Brain microvascular endothelial cell (primary cell): ENCODE measurements at places on chromosomes 7 and 10.

GRCh38 chr10:111532139-111532538 lies 455.3 kb downstream of the ADRA2A start:
- no peak for DNase-seq

DNA sequence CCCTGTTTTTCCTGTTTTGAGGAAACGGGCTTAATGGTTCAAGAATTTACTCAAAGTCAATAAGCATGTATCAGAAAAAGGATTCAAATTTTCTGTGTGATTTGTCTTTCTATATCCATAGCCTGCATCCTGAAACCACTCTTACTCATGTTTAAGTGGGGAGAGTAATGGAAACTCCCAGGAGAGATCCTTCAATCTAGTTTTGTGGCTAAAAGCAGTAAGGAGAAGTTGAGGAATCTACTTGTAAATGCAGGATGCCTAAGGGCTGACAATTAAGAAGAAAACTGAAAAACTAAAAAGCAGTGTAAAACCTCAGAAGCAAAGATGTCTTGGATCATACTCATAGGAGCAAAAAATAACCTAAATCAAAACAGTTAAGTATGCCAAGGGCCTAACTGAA lies 68.1 kb upstream of the GRID1 start:
- DNase-seq = no peak

DNA sequence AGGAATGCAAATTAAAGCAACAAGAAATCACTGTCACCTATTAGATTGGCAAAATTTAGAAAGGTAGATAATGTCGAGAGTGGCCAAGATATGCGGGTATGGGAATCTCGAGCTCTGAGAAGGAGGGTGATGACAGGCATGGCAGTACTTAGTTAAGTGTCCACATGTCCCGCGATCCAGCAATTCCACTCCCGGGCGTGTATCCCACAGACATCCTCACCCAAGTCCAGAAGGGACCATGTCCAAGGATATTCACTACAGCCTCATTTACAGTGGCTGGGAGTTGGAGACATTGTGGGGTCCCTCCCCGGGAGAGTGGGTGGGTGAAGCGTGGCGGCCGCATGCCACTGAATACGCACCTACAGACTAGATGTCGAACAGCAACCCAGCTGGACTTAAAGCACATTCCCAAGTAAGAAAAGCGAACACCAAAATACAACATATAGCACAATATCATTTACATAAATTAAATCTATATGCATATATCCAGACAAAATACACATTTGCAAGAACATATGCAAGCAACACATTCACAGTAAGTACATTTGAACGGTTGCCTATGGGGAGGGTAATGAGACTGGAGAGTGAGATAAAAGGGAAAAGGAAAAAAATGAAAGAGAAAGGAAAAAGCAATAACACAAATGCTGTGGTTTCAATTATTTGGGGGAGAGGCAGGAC lies 9.9 kb downstream of the KCNH2 start:
- DNase-seq = no peak

DNA sequence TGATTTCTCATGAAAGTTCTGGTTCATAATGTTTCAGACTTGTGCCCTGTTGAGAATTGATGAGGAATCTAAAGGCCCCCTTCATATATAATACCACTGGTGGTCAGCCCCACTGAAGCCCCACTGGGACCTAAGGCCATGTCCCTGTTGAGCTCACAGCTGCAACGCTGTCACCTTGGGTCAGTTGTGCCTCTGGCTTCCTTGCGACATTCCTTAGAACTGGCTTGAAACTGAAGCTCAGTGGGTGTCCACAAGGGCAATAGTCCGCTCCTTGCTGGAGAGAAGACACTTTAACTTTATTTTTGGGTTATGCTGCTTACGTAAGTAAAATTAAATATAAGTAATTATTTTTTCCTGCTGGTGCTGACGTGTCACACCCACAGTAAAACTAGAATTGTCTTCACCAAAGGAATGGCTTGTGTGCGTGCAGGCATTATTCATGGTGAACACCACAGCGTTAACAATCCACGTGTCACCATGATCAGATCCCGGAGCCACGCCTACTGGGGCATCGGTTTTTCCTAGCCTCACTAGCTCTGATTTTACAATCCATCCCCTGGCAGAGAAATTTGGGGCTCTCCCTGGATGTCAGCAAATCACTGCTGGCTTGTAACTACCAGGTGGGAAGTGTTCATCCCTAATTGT lies 66.5 kb downstream of the BICC1 start:
- DNase-seq = no peak

DNA sequence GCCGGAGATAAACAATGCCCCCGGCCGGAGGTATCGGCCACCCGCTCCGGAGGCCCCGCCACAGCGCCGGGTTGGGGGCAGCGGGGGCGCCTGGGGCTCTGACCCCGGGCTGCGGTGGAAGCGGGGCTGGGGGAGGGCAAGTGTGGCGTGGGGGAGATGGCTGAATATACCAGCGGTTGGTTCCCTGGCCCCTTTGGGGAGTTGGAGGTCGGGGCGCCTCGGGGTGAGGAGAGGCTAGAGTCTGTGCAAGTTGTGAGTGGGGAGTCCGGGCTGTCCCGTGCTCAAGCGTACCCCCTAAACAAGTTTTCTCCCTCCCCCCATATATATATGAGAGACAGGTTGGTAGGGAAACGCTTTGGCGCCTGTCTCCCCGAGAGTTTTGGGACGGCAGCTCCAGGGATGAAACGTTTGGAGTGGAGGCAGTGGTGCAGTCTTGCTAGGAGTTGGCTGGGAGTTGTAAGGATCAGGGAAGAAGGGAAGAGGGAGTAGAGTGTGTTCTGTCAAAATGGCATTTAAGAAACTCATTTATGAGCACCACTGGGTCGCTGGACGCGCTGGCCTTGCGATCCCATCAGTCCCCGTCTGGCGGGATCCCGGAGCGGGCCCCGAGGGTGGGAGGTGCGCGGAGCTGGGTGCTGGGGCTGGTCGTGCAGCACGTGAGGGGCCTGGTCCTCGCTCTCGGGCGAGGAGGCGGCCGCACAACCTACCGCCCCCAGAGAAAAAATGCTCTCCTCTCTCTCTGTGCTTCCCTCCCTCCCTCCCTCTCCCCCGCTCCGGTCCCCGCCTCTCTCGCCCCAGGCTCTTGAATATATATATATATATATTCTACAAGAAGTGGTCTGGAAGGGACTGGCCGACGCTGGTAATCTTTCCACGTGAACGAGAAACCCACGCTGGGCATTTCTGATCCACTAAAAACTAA lies 1.1 kb downstream of the TET1 start:
- no peak for DNase-seq

- DNase-seq = no peak
Observed at GRCh38 chr10:99389729-99390480, 40.5 kb downstream of the GOT1 start.

DNA sequence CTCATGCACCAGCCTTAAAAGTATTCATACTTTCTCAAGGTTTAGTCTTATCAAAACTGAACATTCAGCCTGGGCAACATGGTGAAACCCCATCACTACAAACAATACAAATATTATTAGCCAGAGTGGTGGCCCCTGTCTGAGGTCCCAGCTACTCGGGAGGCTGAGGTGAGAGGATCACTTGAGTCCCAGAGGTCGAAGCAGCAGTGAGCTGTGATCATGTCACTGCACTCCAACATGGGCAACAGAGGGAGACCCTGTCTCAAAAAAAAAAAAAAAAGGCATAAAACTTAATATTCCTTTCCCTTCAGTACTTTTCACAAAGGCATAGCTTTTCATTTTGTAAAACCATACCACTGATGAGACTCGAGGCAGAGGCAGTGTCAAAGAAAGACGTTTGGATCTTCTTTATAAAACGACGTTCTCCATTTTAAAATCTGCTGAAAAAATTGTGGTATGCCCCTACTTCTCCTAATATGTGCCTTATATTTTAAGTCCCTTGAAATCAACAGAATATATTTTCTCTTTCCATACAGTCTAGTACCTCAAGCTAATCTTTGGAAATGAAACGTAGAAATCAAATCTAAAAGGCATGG lies 1.9 kb downstream of the NSUN6 start:
- DNase-seq = no peak

GRCh38 chr7:98107313-98107721 lies 655 bp downstream of the LMTK2 start:
- DNase-seq = no peak

DNA sequence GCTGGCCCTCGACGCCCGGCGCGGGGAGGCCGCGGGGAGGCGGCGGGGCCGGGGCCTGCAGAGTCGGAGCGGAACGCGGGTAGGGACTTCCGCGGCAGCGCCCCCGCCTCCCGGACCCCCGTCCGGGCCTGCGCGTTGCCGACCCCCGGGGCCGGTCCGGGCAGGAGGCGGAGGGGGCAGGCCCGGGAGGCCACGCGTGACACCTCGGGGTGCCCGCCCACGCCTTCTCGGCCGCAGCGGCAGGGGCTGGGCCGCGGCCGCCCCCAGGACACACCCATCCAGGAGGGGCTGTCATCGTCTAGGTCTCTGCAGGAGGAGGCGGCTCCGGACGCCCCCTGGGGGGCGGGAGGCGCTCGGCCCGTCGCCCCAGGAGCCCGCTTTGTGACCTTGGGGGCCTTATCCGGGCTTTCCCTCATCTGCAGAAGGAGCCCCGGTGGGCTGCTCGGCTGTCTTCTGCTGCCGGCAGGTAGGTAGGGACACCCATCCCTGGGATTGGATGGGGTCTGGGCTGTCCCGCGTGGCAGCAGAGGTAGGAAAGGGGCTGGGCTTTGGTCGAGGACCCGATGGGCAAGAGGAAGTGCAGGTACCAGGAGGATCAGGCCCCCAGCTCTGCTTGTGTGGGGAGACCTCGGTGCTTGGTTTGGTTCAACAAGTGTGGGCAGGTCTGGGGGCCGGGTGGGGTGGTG lies 569 bp downstream of the ZNF316 start:
- no peak for DNase-seq

GRCh38 chr10:34861293-34862021 lies 46.4 kb upstream of the PARD3 start:
- no peak for DNase-seq

GRCh38 chr10:89669985-89670384 lies 24.9 kb upstream of the PANK1 start:
- no peak for DNase-seq

DNA sequence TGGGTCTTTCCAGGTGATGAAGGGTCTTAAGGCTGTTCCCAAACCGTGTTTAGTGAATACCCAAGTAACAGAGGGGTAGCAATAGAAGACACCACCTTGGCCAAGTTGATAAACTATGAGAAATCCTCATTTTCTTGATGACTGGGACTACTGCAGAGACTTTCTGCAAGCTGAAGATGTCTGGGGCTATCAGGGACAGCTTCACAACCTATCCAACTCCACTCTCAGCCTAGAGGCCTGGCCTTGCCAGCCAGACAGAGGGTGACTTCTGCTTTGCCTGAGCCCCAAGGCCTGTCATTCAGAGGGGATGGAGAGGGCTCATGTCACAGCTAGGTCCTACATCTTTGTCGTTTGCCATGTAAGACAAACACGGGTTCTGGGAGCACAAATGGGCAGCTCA lies 255.9 kb upstream of the GRB10 start:
- no peak for DNase-seq

DNA sequence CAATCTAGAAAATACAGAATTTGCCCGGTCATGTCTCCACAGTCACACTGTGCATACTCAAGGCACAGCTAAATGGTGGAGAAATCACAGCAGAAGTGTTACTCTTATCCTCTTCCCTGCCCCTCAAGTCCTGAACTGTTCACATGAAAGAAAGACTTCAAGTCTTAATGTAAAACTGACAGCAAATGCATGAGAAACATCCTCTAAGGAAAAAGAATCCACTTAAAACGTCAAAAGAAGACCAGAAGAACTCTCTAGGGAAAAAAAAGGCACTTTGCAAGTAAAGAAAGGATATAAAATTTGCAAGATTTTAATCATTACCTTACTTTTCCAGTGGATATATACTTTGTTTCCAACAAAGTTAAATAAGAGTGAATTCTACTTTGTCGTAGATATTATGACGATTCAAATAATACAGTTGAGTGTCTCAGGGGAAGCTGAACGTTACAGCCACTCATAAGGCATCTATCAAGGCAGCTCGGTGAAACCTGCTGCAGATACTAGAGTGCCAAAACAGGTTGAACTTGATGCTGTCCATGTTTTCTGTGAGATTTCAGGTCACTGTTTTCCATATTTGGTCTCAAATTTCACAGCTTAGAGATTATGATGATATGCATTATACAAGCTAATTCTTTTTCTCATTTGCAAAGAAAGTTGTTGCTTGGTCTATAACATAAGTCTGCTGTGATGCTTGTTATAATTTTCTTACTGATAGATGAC lies 155.0 kb downstream of the CTTNBP2 start:
- DNase-seq = no peak

DNA sequence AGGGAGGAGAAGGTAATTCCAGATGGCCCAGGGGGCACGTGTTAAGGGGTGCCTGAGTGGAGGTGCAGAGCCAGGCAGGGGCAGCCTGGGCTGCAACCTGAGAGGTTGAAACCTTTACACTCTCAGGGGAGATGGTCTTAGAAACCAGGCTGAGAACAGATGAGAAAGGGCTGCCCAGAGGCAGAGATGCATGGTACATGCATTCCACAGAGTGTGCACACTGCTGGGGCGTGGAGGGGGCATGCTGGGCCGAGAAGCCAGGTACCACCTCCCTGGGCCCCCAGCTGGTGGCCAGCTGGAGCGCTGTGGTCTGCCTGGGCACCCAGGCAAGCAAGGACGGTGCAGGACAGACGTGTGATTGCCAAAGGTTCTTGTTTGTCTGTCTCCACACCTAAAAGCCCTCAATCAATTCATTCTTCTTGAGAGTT lies 14.1 kb upstream of the CSGALNACT2 start:
- DNase-seq = no peak

DNA sequence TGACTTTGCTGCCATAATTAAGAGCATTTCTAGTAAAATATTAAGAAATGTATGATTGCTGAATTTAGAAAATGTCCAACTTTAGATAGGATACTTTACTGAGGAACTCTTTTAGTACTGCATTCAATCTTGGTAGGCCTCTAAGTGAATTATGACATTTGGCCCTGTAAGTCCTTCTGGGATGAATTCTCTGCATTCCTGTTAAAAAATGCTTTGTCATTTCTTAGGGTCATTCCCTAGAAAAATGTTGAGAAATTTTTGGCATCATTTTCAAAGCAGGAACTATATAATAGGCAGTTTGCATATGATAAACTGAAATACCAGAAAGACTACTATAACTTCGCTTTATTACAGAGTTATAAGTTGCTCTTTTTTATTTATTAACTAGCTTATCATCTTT lies 69.3 kb upstream of the PRR15 start:
- no peak for DNase-seq
